HCT116 (cell line): ENCODE measurements at places on chromosomes 3 and 15. TPM values are rescaled to one million over a fixed set of nuclear protein-coding genes. Genes with fewer than 3 reads are reported as not detected.
A peak's percentile ranks its signal among the peaks of the same experiment; 100 is the strongest.

Gene ZBTB47
- 6.3 TPM for total RNA-seq

Gene CAMP
- total RNA-seq: not detected

Gene DUOXA2
- not detected for total RNA-seq

GRCh38 chr15:88900309-88900981 lies 5.1 kb upstream of the HAPLN3 start:
- peaks cover 46% of the 10 kb centered on the region for H3K4me1 ChIP-seq
- no peaks in the 10 kb centered on the region for H3K36me3 ChIP-seq
- H3K27ac ChIP-seq: peak overlapping the region; percentile 2; the same call in 1 of the 2 replicates
- no peak overlapping the region for H3K4me3 ChIP-seq

GRCh38 chr15:76495487-76495886 lies 158.9 kb downstream of the ISL2 start:
- DNase-seq: no peak
- H3K36me3 ChIP-seq: no peaks in the 10 kb centered on the region
- H3K27ac ChIP-seq: no peak overlapping the region
- H3K4me1 ChIP-seq: no peaks in the 10 kb centered on the region
- H3K27me3 ChIP-seq: no peaks in the 10 kb centered on the region

Gene SLC27A2
- total RNA-seq: 14.0 TPM

Gene CHL1
- total RNA-seq: not detected

Gene SLC15A2
- 0.96 TPM for total RNA-seq

DNA sequence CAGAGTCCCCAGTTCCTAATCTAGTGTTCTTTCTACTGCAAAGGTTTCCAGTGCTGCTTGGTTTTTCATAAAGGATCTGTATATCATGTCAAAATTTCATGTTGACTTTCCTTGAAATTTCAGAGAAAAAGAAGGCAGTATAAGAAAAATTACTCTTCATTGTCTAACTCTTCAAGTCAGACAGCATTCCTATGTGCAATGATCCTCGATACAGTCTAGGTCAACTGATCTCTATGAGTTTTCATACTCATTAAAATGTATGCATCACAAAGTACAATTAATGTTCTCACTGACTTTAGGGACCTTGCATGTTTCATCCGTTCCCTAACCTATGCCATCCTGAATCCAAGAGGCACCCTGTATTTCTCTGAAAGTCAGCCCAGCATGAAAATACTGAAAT lies 317.3 kb downstream of the ZBTB20 start:
- H3K4me1 ChIP-seq: peaks cover 11% of the 10 kb centered on the region; the same call in 1 of the 2 replicates
- H3K36me3 ChIP-seq: no peaks in the 10 kb centered on the region
- no peak for DNase-seq
- H3K27ac ChIP-seq: no peak overlapping the region
- no peaks in the 10 kb centered on the region for H3K27me3 ChIP-seq
